SK-N-SH treated with all-trans-retinoic acid at 6 μM for 48 hours (cell line): ENCODE measurements at places on chromosomes 16 and 17.

DNA sequence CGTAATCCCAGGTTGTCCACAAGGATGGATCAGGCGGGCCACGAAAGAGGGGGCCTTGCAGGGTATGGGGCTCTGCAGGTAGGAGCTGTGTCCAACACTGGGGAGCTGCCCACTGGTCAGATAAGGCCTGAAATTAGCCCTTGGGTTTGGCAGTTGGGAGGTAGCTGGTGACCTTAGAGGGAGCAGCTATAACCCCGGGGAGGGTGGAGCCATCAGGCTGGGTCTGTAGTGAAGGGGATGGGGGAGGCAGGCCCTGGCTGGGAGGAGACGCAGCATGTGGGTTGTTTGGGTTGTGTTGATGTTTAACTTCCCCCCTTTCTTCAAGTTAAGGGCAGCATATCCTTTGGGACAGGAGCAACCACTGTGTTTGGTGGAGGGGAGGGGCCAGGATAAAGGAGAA is 5.9 kb downstream of the MLLT6 start:
- no peak for ATAC-seq

GRCh38 chr16:69077251-69077650 is 28.2 kb upstream of the HAS3 start:
- peak; percentile 60 for ATAC-seq

DNA sequence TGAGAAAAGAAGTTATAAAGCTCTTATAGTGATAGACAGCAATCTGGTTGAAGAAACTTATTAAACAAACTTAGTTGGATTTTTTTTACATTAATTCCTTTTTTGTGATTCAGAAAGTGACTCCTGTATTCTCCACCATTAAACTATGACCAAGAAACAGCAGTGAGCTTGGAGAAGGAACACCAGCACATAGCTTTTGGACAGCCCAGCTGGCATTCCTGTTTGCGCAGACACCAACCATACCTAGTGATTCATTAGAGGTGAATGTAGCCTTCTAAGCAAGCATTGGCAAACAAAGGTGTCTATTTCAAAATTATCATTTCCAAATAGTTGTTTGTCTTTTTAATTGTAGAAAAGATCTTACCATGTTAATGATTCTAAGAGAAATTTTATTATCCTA is 94.4 kb downstream of the STXBP4 start:
- peak; percentile 66 for ATAC-seq

- no peak for ATAC-seq
These were observed at the start of gene SPPL2C for GRCh38 chr17:45844695-45845375. Gene SPPL2C (plus strand): TSS chr17:45844881. CDS start chr17:45844907, 26 bp downstream.

- peak; percentile 38; the same call in 2 of the 3 replicates for ATAC-seq
These were observed 8.9 kb upstream of the KRTAP17-1 start for GRCh38 chr17:41324180-41325075.

DNA sequence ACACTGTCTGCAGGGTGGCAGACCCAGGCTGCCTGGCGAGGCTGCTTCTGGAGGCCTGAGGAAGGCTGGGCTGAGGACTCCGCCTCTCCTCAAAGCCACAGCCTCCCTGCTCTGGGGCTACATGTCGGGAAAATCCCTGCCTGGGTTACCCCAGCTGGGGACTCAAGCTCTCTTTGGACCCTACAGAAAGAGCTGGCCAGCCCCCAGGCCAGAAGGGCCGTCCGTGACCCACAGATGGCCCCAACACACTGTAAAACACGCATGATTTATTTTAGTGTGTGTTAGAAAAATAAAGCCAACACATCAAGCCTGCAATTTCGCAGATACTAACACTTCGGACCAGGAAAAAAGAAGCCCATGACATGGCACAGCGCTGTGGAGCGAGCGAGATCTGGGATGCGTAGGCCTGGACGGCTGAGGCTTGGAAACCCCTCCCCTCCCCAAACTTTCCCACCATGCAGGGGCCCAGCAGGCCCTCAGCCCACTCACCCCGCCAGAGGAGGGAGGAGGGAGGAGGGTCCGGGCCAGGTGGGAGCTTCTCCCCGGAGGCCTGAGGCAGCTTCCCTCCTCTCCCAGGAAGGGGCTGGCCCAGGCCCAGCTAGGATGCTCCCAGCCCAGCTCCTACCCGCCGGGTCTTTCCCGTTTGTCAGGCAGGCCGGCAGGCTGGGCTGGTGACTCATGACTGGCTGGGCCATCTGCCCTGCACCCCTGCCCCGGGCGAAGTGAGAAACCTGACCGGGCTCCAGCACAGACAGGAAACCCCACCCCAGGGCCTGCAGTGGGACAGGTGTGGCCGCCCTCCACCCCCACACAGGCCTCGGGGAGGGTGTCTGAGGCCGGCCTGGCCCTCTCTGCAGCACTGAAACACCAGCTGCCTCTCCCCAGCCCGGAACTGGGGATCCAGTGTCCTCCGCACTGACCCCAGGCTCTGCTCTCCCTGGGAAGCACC is 34.1 kb upstream of the SLC38A10 start:
- peak; percentile 95 for ATAC-seq

DNA sequence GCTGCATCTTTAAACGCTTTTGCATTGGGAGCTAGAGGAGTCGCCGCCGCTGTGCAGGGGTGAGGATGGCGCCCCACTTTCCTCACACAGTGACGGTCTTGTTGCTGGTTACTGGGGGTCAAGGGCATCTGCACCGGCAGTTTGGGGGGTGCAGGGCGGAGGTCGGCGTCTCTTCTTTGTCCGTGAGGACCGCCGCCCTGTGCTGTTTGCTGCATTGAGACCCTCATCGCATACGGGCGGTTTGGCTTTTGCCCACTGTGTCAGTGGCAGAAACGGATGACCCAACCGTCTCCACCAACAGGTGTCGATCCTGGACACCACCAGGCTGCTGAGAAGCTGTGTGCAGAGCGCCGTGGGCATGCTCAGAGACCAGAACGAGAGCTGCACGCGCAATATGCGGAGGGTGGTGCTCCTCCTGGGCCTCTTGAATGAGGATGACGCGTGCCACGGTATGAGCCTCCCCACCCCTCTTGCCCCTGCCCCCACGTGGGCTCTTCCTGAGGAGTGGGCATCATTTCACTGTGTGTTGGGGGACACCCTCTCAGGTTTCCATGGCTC is 61.2 kb upstream of the ENDOV start:
- ATAC-seq = no peak; the same call in 2 of the 3 replicates

DNA sequence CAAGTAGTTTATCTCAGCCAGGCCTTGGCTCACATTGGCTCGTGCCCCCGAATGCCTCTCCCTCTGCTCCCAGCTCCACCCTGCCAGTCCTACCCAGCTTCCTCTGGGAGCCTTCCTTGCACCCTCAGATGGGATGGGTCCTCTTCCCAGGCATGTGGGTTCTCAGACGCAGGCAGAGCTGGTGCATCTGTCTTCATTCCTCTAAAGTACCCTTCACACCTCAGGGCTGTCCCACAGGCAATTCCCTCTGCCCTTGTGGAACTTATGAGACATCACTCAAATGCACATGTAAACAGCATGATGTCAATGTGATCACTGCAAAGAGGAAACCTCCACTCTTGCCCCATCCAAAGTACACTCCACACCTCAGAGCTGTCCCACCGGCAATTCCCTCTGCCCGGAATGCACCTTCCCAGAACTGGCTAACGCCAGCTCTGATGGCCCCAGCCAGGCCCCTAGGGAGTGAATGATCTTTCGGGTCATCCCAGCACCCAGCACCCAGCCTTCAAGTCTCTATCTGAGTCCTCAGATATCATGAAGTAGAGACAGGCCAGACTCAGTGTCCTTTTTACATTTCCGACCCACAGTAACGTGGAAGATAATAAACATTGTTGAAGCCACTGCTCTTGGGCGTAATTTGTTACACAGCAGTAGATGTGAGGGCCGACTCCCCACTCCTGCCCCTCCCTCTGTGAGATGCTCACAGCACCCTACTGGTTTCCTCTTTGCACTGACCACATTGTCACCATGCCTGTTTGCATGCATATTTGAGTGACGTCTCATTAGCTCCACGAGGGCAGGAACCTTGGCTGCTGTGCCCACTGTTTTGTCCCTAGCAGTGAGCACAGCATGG is 85.4 kb downstream of the N4BP1 start:
- ATAC-seq = no peak

GRCh38 chr16:56115817-56116576 is 75.3 kb upstream of the GNAO1 start:
- no peak for ATAC-seq

DNA sequence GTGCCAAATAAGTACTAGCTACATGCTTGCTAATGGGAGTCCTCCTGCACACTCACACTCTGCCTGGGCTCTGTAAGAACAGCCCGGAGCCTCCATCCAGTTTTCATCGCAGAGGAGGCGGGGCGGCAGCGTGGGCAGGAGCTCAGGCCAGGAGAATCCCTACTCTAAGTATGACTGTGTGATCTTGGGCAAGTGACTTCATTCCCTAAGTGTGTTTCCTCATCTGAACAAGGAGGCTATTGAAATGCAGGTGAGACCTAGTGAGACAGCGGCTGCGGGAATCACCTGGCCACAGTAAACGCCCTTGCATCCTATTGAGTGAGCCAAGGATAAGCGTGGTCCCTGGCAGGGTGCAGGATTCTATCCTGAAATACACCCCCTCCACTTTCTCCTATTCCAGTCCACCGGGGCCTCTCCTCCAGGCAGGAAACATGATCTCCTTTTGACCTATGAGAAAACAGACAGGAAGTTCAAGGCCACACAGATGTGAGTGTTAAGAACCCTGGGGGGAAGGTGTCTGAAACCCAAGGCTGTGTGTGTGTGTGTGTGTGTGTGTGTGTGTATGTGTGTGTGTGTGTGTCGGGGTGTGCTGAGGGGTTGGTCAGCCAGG is 5.2 kb upstream of the RAI1 start:
- peak; percentile 45; the same call in 2 of the 3 replicates for ATAC-seq

DNA sequence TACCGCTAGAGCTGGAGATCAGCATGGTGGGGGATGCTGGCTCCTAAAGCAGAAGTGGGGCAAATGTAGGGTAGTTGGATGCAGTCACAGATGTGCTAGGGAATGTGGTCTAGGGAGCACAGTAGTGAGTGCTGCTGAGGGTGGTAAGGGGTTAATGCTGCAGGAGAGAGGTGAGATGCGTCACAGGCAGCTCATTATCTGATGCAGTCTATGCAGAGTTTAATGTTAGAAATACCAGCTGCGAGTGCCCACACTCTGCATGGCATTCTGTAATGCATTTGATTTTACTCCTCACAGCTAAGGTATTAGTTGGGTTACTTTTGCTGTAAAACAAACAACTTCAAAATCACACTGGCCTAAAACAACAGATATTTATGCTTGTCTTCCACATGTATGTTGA is 491.3 kb upstream of the HSBP1 start:
- no peak for ATAC-seq
